ENCODE measurements at places on chromosomes 1 and 21. TPM values are rescaled to one million over a fixed set of nuclear protein-coding genes. Genes with fewer than 3 reads are reported as not detected.

DNA sequence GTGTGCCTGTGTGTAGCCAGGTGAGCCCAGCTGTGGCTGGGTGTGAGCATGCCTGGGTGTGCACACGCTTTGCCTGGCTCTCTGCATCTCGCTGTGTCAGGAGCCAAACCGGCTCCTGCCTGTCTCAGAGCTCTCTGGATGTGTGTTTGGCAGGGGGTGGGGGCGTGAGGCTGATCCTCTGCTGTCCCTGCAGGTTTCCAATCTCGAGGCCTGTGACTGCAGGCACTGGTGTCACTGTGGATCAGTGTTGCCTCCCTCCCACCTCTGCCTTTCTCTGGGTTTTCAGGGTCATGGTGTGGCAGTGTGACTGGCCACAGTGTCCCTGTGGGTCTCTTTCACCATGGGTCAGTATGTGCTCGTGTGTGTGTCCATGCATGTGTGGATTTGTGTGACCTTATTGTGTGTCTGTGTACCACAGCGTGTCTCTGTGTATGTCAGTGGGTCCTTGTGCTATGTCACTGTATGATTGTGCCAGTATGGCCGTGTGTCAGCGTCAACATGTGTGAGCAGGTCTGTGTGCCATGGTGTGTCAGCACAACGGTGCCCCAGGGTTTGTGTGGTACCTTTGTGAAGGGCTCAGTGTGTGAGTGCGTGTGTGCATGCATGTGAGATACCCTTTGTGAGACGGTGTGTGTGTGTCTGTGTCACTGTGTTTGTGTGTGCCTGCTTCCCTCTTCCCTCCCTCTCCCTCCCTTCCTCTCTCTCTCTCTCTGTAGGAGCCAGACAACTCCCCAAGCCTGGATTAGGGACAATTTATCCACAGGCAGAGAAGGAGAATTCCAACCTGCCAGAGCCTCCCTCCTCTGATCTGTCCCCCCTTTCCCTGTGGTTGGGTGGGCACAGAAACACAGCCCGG lies 43.4 kb downstream of the AHDC1 start:
- no peak for DNase-seq

DNA sequence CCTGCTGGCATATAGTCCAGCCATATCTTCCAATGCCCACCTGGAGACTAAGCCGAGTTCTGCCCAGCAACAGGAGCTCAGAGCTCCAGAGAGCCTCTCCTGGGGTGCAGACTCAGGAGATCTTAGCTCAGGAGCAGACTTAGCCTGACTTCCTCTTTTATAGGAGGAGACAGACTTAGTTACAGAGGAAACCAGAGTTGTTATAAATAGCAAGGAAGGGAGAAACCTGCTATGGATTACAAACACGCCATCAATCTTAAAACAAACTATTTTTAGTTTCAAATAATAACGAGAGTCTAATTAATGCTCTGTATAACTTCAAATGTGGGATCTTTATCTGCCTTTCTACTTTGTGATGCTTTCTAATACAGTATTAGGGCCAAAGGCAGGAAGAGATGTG lies 3.3 kb upstream of the KIF21B start:
- peak; percentile 34 for DNase-seq

The UMODL1 gene
- total RNA-seq = not detected

The PLK3 gene
- total RNA-seq = 10.0 TPM

The OLIG2 gene
- total RNA-seq = not detected

DNA sequence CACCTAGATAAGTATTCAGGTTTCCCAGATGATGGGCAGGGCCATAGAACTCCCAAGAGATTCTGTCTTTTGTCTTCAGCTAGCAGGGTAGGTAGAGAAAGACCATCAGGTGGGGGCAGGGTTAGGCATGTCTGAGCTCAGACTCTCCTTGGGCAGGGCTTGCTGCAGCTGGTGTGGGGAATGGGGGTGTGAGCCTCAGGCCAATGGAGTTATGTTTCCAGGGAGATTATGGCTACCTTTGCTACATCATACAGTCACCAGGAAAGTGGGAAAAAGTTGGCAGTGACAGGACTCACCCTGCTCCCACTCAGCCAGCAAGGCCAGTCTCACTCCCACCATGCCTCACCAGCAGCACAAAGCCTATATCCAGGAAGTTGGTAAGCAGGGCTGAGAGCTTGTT lies 77.8 kb downstream of the DRAM2 start:
- no peak for DNase-seq

GRCh38 chr1:156283521-156283920 lies 604 bp upstream of the TMEM79 start:
- no peak for DNase-seq

- DNase-seq = no peak
Measured at GRCh38 chr21:45792682-45793383, 149.3 kb downstream of the PCBP3 start.

DNA sequence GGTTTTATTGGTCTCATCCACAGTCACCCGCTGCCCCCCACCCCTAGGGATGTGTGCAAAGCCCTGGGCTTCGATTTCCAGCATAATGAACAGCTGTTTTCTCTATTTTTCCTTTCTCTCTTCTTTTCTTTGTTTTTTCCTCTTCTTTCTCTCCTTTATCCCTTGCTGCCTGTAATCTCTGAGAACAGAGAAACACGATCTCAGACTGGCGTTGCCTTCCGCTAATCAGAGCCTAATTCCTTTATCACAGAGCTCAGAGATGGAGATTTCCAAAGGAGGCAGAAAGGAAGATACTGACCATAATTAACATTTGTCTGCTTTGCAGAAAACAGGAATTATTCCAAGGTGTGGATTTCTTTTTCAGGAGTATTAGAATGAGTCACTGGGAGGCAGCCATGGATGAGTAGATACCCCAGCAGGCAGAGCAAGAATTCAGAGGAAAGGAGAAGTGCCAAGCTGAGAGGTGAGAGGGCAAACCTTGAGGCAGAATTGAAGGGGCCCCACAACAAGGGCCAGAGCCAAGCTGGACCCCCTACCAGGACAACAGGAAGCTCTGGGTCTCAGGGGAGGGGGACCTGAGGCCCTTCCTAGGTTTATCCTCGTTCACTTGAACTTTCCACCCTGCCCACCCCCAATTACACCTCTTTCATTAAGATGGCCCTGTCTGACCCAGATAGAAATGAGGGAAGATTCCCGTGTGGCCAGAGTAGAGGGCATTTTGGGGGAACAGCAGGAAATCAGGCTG lies 33.3 kb downstream of the MATN1 start:
- no peak for DNase-seq

The HES2 gene
- 19.8 TPM for total RNA-seq

The PROX1 gene
- 86.7 TPM for total RNA-seq

- DNase-seq = peak; percentile 80
Measured at GRCh38 chr1:95086949-95087533, 14.3 kb upstream of the ALG14 start.

DNA sequence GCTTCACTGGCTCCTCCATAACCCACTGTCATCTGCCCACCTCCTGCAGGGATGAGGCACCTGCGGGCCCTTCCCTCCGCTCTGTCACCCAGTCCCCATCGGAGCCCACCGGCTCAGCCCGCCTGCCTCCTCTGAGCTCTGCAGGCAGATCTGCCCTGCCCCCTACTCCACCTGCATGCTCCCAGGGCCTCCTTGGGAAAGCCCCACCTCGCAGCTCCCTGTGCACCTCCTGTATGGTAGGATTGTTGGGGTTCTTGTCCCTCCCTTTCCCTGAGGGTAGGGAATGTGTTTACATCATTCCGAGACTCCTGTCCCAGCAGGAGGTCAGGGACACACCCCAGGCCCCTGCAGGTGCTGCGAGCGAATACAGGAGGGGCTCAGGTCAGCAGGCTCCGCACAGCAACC lies 50.5 kb downstream of the SIK1 start:
- no peak for DNase-seq

- peak; percentile 13 for DNase-seq
Measured at GRCh38 chr1:51238034-51238403, 1.9 kb downstream of the RNF11 start.

DNA sequence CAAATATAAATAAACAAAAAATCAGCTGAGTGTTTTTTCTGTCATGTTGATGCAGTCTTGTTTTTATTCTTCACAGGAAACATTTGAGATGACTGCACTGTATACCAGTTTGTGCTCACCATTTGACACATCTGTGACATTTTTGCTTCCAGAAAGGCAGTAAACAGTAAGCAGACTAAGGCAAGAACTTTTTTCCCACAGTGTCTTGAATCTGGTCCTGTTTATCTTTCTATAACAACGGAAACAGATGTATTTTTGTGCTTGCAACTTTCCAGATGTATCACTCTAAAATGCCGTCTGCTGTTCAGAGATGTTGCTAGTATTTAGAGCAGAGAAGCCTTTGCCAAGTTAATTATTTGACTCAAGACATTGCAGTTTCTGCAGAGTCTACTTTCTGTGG lies 105.5 kb downstream of the ZC3H11B start:
- DNase-seq = peak; percentile 15

DNA sequence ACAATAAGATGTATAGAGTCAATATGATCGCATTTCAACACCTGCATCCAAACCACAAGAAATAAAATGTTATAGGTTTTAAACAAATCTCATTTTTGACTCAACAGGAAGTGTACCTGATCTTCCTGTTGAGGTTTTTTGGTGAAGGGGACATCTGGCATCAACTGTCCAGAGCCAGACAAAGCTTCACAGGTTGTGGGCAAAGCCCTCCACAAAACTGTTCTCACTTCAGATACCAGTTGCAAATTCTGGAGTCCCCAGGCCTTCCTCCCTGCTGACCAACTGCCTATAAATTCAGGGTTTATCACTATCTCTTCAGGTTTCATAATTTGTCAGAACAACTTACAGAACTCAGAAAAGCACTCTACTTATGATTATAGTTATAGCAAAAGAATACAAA lies 326.1 kb upstream of the CAMK1G start:
- no peak for DNase-seq

- DNase-seq = no peak
Measured at GRCh38 chr1:168172250-168172915, 6.4 kb upstream of the TIPRL start.

GRCh38 chr21:33058527-33058926 lies 11.4 kb upstream of the OLIG1 start:
- no peak for DNase-seq

- no peak for DNase-seq
Measured at GRCh38 chr1:50251702-50252101, 143.0 kb downstream of the ELAVL4 start.

GRCh38 chr1:229006121-229006870 lies 264.6 kb upstream of the RAB4A start:
- no peak for DNase-seq

- no peak for DNase-seq
Measured at GRCh38 chr1:183239220-183239742, 53.2 kb downstream of the LAMC2 start.

GRCh38 chr21:15197696-15198095 lies 132.9 kb upstream of the NRIP1 start:
- DNase-seq = no peak

The ECM1 gene
- under 0.01 TPM for total RNA-seq

The TFF3 gene
- total RNA-seq = 1,055 TPM

The CYP4Z1 gene
- 0.20 TPM for total RNA-seq

DNA sequence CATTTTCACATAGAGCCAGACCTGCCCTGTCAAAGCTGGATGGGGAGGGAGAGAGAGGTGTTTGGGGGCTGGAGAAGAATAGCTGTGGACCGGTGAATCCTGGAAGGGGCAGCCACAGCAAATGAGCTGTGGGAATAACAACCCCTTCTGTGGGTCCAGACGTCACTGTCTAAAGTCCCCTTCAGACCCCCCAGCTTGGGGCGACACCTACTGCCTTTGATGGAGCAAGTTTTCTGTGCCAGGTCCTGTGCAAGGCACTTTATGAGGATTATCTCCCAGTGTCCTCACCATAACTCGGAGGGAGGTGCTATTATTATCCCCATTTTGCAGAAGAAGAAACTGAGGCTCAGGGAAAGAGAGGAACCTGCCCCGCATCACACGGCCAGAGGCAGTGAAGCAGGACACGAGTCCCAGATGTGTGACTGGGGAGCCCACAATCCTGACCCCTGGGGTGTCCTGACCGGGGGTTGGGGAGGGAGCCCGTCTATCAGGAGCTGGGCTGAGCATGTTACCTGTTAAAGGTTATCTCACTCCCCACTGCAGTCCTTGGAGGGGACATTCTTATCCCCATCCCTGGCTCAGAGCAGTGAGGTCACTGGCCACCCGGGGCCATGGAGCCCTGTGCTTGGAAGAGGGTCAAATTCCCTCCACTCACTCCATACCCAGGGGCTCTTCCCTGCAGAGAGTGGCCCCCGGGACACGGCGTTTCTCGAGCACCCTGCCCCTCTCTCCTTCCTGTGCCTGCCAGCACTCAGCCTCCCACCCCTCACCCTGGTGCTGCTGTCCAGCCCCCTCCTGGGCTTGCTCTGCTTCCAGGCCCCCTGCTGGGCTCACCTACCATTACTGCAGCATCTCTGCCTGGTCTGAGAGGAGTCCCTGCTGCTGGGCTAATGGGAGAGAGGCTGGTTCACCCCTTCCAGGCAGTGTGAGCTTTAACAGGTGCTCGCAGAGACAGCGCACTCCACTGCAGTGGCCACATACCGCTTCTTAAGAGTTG lies 132.9 kb downstream of the PTPRU start:
- DNase-seq = no peak

The TMEM222 gene
- total RNA-seq = 24.2 TPM

- no peak for DNase-seq
Measured at GRCh38 chr21:16154951-16155635, 425.3 kb downstream of the USP25 start.

Data from lung microvascular endothelial cell (primary cell).